Stimulated activated CD8-positive, alpha-beta memory T cell treated with anti-CD3 and anti-CD28 coated beads, Interleukin-7, amount 100 ng/mL, for 1 hour (primary cell): ENCODE measurements at places on chromosomes 16 and 17.

DNA sequence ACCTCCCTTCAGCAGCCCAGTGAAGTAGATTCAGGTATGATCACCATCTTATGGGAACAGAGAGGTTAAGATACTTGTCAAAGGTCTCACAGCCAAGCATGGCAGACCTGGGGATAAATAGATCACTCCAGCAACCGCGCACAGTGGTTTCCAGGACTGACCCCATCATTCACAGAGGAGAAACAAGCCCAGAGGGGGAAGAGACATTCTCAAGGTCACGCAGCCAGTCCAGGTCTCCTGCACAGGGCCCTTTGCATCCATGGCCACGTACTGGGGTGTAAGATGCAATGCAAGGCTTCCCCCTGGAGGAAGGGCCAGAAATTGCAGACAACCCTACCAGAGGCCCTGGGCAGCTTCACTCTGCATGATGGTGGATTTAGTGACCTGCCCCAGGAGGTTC, 19.9 kb downstream of the TLE7 start:
- DNase-seq: no peak

GRCh38 chr16:78990309-78990701, 610.2 kb downstream of the MAF start:
- DNase-seq: no peak

DNA sequence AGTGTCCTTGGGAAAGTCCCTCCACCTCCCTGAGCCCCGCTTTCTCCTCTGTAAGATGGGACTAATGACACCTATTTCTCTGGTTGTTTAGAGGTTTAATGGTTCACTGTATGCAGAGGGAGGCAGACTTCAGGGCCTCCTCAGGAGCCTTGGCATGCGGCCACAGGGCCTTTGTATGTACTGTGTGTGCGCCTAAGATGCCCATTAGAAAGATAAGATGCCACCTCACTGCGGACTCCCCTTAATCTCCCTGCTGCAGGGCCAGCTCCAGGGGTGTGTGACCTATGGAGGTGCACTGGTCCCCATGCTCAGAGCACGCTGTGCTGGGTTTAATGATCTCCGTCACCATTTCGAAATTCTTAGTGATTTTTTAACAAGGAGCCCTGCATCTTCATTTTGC, 59.3 kb downstream of the TMEM235 start:
- no peak for DNase-seq

DNA sequence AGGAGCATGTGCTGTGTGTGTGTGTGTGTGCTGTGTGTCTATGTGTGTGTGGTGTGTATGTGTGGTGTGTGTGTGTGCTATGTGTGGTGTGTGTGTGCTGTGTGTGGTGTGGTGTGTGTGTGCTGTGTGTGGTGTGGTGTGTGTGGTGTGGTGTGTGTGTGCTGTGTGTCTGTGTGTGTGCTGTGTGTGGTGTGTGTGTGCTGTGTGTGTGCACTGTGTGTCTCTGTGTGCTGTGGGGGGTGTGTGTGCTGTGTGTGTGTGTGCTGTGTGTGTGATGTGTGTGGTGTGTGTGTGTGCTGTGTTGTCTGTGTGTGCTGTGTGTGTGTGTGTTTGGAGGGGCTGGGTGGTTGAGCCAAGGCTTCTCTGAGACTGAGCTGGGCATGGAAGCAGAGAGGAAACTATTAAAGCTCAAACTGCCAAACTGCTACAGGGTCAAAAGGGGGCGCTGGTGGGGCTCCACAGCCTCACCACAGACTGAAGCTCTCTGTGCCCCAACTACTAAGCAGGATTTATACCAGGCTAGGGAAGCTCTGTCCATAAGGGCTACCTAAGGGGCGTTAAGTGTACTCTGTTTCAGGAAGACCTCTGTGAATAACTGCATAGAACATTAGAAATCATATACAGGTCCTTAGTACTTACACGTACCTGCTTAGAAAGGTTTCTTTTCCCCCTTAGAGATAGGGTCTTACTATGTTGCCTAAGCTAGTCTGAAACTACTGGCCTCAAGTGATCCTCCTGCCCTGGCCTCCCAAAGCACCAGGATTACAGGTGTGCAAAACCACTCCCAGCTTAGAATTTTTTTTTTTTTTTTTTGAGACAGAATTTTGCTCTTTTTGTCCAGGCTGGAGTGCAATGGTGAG, 27.8 kb upstream of the GHDC start:
- DNase-seq: peak; percentile 17

- no peak for DNase-seq
Observed at GRCh38 chr16:47143677-47144558, at the start of gene NETO2. NETO2 (minus strand) TSS chr16:47143945; CDS start chr16:47143612, 333 bp downstream.

DNA sequence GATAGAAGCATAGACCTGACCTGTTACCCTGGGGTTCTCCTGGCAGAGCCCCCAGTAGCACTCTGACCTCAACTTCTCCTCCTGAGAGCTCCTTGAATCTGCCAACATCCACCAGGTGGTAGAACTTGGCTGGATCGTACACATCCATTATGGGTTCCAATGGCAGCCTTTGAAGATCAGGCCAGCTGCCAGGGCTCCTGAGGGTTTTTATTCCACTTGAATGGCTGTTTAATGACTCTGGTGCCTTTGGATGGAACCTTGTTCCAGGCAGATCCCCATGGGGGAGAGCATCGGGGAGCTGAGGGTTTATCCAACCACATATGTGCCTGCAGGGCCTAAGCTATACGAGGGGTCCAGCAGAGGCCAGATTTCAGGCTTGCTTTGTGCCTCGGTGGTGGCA, 47.1 kb upstream of the CLEC19A start:
- no peak for DNase-seq

- DNase-seq: no peak
Observed at GRCh38 chr17:43226393-43226792, 2.0 kb downstream of the CCDC200 start.

- DNase-seq: no peak
Observed at GRCh38 chr17:14156689-14157088, 80.0 kb downstream of the CDRT15 start.

DNA sequence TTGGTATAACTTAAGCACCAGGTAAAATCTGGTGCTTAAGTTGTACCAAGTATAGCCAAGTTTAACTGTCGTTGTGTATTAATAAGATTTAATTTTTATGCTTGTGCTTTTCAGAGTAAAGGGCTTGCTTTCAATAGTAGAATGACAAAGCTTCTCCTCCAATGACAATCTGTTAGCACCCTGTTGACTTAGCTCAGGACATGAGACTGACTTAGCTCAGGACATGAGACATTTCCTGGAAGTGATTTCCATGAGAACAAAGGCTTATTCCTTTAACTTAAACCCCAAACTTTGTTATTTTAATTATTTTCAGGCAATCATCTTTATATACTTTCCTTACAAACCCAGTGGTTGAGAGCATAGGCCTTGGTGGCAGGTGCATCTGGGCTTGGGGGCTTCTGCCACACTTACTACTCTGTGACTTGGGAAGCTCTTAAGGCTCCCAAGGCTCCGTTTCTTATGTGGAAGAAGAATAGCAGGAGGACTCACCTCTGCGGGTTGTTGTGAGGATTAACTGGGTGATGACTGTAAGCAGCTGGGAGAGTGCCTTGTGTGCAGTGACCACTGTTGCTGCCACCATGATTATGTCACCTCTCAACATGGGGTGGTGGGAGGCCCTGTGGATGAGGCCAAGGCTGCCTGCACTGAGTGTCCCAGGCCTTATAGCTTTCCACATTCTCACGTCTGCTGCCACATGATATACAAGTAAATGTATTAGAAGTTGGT, 59.4 kb upstream of the CMIP start:
- DNase-seq: no peak

GRCh38 chr17:32502710-32503109, 15.9 kb downstream of the CDK5R1 start:
- no peak for DNase-seq

DNA sequence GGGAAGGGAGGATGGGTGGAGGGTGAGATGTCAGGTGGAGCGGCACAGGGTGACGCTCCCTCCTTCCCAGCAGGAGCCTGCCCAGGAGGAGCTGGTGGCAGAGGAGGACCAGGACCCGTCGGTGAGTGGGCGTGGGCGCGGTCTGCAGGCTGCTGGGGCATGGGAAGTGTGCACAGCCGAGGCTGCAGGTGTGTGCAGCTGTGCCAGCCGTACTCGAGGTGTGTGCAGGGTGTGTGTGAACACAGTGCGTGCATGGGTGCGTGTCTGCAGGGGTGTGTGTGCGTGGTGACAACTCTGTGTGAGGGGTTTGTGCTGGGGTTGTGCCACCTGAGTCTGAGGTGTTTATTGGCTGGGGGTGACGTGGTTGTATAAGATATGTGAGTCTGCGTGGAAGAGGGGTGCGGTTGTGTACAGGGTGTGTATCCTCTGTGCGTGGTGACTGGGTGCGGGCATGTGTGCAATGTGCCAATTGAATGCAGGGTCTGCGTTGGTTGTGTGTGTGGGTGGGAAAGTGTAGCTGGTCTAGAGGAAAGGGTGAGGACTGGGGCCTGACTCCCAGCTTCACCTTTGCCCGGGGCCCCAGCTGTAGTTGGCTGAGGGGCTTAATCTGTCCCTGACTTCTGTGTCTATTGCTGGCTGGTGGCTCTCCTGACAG, 670 bp downstream of the TNFSF12 start:
- DNase-seq: no peak

GRCh38 chr17:43106552-43106951, 18.6 kb downstream of the BRCA1 start:
- no peak for DNase-seq

GRCh38 chr16:51134876-51135275, 16.2 kb downstream of the SALL1 start:
- DNase-seq: no peak

DNA sequence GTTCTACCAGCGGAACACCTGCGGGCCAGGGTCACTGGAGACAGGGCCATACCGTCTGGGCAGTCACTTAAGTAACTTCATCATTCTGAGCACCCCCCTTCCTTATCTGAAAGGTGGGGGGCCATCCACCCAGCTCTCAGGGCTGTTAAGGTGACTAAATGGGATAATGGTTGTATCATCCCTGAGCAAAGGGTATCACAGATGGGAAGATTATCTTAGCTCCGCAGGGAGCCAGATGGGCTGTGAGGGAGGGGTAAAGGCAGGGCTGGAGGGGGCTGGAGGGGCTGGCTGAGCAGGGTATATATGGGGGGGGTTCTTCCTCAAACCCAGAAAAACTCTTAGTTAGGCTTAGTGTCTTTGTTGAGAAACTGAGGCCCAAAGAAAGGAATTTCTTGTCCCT, 2.9 kb upstream of the CACNA1G start:
- DNase-seq: no peak

DNA sequence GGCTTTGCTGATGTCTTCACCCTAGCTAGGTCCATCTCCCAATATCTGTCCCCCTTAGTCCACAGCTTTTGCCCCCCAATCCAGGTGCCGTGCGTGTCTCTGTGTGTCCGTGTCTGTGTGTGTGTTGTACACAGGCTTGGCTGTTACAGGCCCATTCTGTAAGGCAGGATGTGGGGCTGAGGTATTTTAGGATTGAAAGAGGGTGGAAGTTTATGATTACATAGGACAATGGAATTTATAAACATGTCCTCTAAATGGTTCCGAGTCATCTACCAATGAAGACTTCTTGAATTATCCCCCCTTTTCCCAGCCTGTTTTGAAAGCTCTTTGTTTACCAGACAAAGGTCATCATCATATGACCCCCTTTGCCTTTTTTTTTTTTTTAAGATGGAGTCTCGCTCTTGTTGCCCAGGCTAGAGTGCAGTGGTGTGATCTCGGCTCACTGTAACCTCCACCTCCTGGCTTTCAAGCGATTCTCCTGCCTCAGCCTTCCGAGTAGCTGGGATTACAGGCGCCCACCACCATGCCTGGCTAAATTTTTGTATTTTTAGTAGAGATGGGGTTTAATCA, 21.9 kb downstream of the ACE start:
- DNase-seq: no peak

GRCh38 chr16:27107185-27107592, 40.5 kb downstream of the C16orf82 start:
- DNase-seq: no peak

DNA sequence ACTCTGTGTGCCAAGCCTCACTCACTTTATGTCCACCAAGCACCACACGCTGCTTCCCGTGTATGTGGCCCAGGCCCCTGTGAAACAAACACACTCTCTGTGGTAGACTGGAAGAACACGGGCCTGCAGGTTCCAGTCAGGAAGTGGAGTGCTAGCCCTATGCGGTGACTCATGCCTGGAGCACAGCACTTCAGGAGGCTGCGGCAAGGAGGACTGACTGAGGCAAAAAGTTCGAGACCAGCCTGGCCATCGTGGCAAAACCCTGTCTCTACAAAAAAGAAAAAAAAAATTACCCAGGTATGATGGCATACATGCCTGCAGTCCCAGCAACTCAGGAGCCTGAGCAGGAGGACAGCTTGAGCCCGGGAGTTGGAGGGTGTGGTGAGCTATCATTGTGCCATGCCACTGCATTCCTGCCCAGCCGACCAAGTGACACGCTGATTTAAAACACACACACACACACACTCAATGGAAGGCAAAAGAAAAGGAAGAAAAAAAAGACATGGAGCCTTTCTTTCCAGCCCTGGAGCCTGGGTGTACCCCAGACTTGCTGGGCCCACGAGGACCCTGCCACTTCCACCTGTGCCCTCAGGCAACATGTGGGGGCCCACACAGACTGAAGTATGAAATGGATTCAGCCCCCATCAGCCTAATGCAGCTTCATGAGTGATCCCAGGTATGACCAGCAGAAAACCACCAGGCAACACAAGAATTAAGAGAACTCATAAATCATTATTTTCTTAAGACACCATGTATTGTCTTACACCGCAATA, 126.6 kb downstream of the ANKRD11 start:
- DNase-seq: no peak

DNA sequence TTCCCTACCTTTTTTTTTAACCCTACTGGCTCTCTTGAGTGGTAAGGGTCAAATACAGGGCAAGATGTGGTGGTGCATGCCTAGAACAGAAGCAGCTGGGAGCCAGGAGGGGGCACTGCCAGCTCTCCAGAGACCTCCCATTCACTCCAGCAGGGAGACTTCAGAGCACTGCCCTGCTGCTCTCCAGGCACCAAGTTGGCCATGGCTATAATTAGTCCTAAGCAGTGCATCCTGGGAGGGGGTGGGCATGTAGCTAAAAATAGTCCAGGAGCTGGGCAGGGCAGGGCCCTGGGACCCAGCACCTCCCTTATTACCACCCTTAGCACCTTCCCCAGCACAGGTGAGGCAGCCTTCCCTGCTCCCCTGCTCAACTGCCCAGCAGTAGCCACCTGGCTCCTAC, 3.5 kb downstream of the CORO6 start:
- no peak for DNase-seq

- DNase-seq: no peak
Observed at GRCh38 chr17:45160447-45161287, 1.0 kb upstream of the HEXIM2 start.

DNA sequence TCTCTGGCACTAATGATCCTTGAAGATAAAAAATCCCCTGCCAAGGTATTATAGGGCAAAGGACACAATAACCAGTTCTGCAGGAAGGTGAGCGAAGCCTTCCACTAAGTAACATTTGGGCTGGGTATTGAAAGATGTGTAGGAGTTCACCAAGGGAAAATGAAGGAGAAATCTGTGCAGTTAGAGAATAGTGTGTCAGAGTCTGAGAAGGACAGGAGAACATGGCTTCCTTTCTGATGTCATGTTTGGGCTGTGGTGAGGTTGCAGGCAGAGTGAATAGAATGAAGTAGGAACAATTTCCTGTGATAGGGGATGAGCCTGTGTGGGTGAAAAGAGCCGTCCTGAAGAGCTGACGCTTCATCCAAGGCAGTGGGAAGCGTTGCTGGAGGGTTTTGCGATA, 24.1 kb upstream of the CIITA start:
- DNase-seq: no peak
